ENCODE measurements at places on chromosomes 7 and 10. TPM values are rescaled to one million over a fixed set of nuclear protein-coding genes. Genes with fewer than 3 reads are reported as not detected.

The KCNIP2 gene
- 29.2 TPM for total RNA-seq

The CDK14 gene
- total RNA-seq, result 18.7 TPM

The ADAM22 gene
- 1.9 TPM for total RNA-seq

DNA sequence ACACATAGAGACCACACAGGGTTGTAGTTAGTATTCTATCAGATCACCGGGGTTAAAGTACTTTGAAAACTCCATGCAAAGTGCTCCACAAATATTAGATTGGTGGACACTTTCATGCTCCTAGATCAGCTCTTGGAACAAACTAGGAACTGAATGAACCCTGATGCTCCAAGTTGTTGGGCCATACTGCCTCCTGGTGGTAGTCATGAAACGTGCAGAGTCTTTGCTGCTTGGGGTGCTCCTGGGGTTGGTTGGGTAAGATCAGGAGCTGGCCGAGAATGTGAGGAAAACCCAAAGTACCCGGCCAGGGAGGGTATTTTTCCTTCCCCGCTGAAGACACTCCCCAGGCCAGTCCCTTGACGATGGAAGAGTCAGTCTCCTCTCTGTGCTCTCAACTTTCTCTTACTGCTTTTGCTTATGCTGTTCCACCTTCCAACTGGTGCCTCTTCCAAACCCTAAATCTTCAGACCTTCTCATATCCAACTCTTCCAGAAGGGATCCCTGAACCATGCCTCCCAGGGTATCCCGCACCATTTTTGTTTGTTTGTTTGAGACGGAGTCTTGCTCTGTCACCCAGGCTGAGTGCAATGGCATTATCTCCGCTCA is 918 bp upstream of the RPEL1 start:
- peak; percentile 60 for DNase-seq

GRCh38 chr10:34017281-34017680 is 682.8 kb upstream of the NRP1 start:
- no peak for DNase-seq

DNA sequence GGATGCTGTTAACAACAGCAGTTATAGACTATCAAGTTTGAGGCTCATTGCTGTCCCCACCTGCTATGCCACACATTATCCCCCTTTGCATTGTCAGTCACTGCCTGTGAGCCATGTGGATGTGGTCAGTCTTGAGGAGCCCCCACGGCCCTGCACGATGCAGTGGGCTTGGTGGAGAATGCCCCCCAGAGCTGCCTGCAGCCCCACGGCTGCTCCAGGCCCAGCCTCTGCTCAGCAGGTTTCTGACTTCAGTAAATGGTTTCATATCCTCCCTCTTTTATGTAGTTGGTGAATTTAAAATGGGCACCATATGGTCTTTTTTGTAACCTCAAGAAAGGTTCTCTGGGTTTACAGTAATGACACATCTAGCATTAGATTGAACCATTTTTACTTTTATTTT is 164.1 kb downstream of the EBF3 start:
- DNase-seq, result no peak

The FAM25C gene
- not detected for total RNA-seq

- no peak for DNase-seq
These were observed 115.9 kb downstream of the VIPR2 start for GRCh38 chr7:159028508-159029401.

The NUPR2 gene
- not detected for total RNA-seq

DNA sequence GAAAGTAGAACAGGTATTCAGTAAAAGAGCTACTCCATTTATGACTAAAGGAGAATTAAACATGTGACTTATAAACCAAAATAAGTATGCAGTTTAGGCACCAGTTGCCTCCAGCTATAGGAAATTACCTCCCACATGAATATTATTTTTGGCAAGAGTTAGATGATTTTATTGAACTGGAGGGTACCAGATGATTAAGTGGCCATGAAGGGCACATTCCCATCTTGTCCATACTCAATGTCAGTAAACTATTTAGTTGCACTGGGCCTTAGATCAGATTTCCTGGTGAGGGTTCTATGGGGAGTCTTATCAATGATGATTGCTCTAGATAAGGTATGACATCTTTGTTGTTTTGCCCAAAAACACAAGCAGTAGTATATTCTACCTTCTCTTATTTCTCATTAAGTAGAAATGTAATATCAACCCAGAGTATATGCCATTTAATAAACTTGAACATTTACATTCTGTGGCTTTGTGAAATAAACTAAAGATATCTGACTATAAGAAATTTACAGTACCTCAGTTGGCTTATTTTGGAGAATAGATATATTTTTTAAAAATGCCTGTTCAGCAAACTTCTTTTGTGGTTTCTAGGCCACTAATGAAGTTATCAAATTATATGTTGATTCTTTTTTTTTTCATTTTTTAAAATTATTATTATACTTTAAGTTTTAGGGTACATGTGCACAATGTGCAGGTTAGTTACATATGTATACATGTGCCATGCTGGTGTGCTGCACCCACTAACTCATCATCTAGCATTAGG is 145.3 kb downstream of the SEMA3A start:
- no peak for DNase-seq

DNA sequence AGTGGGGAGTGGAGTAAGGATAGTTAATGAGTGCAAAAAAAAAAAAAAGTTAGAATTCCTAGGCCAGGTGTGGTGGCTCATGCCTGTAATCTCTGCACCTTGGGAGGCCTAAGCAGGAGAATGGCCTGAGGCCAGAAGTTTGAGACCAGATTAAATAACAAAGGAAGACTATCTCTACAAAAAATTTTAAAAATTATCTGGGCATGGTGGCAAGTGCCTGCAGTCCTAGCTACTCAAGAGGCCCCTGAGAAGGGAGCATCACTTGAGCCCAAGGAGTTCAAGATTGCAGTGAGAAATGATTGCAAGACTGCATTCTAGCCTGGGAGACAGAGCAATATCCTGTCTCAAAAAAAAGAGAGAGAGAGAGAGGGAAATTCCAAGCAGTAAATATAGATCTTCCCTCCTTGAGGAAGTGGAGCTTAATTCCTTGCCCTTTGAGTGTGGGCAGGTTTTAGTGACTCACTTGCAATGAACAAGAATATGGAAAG is 19.5 kb upstream of the CSTF2T start:
- no peak for DNase-seq

The SYNPO2L gene
- total RNA-seq, result 290 TPM

The HTR5A gene
- total RNA-seq, result not detected

- DNase-seq, result no peak
These were observed 120.8 kb downstream of the TAX1BP1 start for GRCh38 chr7:27860800-27861199.

The TMEM213 gene
- not detected for total RNA-seq

The INMT gene
- 49.5 TPM for total RNA-seq

DNA sequence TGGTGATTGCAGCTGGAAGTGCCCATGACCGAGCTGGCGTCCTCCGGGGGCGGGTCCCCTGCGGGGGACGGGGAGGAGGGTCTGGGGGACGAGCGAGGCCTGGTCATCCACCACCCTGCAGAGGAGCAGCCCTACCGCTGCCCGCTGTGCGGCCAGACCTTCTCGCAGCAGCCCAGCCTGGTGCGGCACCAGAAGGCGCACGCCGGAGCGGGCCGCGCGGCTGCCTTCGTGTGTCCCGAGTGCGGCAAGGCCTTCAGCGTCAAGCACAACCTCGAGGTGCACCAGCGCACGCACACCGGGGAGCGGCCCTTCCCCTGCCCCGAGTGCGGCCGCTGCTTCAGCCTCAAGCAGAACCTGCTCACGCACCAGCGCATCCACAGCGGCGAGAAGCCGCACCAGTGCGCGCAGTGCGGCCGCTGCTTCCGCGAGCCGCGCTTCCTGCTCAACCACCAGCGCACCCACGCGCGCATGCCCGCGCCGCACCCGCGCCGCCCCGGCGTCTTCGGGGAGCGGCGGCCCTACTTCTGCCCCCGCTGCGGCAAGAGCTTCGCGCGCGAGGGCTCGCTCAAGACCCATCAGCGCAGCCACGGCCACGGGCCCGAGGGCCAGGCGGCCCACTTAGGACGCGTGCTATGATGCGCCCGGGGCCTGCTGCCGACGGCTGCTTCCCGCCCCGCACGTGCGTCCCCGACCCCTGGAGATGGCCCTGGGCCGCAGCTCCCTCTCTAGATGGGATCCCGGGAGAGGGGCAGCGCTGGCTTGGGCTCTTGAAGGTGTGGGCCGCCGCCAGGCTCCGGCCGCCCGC is 28.7 kb downstream of the ZNF775 start:
- no peak for DNase-seq

The SMKR1 gene
- not detected for total RNA-seq

DNA sequence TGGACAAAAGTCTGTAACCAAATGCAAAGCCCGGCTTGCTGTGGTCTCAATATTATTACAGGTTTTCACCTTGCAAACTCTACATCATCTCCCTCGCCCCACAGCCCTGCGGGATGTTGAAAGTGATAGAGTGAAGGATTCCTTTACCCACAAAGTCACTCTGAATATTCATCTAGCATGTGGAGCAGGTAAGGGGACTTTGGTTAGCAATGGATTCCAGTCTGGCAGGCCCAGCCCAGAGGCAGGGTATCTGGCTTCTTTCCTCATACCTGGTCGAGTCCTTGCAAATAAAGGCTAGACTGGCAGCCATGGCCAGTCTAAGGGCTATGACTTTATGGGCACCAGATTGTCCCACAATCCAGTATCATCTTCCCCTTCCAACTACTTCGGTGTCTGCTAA is 3.2 kb downstream of the TAS2R40 start:
- DNase-seq, result no peak

The FAM185A gene
- 7.0 TPM for total RNA-seq

The EN2 gene
- total RNA-seq, result 0.11 TPM

The CFTR gene
- total RNA-seq, result 0.11 TPM

The CLCN1 gene
- not detected for total RNA-seq

DNA sequence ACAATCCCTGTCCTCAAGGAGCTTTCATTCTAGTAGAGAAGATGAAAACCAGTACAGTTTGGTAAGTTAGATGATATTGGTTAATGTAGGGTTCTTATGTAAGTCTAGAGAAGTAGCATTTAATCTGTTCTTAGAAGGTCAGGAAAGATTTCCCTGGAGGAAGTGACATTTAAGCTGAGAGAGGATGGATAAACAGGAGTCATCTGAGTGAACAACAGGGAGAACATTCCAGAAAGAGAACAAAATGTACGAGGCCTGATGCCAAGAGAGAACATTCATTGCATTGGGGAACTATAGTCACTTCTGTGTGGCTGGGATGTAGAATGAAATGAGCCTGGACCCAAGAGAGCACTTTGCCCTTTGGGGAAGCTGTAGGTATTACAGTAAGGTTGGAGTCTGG is 88.0 kb downstream of the CFTR start:
- DNase-seq, result no peak

The LLCFC1 gene
- total RNA-seq, result not detected

DNA sequence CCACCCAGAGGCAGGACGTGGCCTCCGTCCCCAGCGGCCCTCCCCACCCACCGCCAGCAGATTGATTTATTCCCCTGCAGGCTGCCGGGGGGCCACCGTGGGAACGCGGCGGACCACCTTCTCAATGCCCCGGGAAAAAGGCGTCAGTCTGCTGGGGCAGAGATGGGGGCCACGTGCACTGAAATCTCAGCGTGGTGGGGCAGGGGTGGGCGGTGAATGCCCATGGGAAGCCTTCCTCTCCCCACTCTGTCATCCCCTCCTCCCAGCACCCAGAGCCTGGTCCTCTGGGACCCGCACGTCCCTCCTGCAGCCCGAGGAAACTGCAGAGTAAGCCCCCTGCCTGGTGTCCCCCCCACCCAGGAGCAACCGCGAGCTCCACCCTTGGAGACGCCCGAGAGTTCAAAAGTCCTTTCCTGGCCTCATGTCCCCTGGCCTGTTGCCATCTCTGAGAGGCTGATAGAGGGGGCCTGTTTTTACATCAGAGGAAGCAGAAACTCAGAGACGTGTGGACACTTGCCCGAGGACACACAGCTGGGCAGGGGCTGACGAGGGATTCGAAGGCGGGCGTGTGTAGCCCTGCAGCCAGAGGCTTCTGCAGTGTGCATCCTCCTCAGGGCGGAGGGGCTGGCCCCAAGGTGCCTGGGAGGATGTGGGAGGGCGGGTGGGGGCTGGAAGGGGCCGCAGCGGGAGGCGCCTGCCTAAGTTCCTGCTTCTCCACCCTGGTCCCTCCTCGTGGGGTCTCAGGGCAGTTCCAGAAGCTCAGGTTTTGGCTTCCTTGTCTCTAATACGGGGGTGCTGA is 21.8 kb downstream of the UNCX start:
- no peak for DNase-seq

- no peak for DNase-seq
These were observed 95.9 kb upstream of the HDAC9 start for GRCh38 chr7:18399436-18400235.

- DNase-seq, result no peak
These were observed 31.6 kb upstream of the AGMO start for GRCh38 chr7:15593382-15593781.

DNA sequence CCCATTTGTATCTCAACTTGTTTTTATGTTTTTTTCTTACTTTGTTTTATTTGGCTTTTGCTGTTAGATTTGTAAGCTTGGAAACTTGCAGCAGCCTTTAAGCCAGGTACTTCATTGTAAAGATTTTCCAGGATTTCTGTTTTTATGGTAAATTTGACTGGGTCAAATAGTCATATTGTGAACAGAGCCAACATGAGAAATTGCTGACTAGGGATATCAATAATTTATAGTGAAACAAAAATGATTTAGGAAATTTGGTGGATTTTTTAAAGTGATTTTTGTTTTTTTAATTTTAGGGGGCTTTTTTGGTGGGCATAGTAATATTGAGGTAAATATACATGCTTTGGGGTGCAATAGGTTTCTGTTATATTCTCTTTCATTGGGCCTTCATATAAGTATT is 22.2 kb downstream of the SP4 start:
- no peak for DNase-seq

DNA sequence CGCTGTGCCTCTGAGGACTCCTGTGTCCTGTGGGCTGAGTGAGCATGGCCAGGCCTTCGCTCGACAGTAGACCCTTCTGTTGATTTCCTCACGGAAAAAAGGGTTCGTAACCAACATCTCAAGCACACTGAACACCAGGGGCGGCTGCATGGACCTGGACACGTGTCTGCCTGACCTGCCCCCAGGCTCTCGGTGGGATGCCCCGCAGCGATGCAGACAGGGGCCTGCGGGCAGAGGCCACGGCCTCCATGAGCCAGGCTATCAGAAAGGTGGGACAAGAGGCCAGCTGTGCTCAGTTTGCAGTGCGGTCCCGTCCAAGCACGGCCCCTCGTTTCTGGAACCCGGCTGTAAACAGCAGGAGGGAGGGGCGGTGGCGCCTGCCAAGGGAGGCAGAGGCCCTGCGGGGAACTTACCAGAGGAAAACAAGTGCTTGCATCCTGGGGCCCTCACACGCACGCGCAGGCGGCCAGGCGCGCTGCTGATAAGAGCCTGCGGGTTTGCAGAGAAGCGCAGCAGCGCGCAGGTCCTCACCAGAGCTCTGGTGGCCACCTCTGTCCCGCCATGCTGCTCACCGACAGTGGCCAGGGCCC is 10.6 kb downstream of the GPR146 start:
- peak; percentile 85 for DNase-seq

DNA sequence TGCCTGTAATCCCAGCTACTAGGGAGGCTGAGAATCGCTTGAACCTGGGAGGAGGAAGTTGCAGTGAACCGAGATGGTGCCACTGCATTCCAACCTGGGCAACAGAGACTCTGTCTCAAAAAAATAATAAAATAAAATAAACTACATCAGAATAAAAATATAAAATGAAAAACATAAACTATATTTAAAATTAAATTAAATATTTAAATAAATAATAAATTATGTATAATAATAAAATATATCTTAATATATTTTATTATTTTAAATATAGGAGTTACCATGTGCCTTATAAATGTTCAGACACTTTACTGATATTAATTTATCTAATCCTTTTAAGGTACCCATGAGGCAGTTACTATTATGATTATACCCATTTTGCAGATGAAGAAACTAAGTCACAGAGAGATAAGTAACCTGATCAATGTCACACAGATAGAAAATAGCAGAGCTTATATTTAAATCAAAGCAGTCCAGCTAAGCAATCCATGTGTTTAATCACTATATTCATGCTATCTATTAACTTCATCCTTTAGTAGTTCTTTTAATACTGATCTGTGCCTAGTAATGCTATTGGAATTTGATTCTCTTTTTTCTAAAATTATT is 30.3 kb upstream of the MET start:
- no peak for DNase-seq

Measured in left ventricle myocardium inferior (tissue), 1 donor.